ENCODE measurements at places on chromosomes 5 and 9. TPM values are rescaled to one million over a fixed set of nuclear protein-coding genes. Genes with fewer than 3 reads are reported as not detected.

ADGRV1 gene
- not detected for total RNA-seq

CD180 gene
- 1.6 TPM for total RNA-seq

PTPA gene
- 194 TPM for total RNA-seq

GRIN3A gene
- total RNA-seq, result 0.92 TPM

FREM1 gene
- total RNA-seq, result 2.9 TPM

FBXO38 gene
- total RNA-seq, result 32.8 TPM

HAVCR1 gene
- not detected for total RNA-seq

PCDHB6 gene
- 0.51 TPM for total RNA-seq

PTGS1 gene
- total RNA-seq, result 4.0 TPM

IL3 gene
- not detected for total RNA-seq

SHC3 gene
- 1.1 TPM for total RNA-seq

F2RL2 gene
- 0.14 TPM for total RNA-seq

TNC gene
- total RNA-seq, result 0.57 TPM

FIBCD1 gene
- 0.57 TPM for total RNA-seq

AGXT2 gene
- not detected for total RNA-seq

GLDC gene
- total RNA-seq, result not detected

CTSV gene
- not detected for total RNA-seq

DRD1 gene
- total RNA-seq, result not detected

ZMYND19 gene
- total RNA-seq, result 10.8 TPM

LRRC70 gene
- 1.0 TPM for total RNA-seq

CLIC3 gene
- total RNA-seq, result 1.1 TPM

LAMC3 gene
- total RNA-seq, result 0.22 TPM

N4BP3 gene
- total RNA-seq, result 2.9 TPM

TEX48 gene
- not detected for total RNA-seq

SPINK9 gene
- not detected for total RNA-seq

ZNF782 gene
- 3.1 TPM for total RNA-seq

C1QTNF3 gene
- total RNA-seq, result 0.60 TPM

ACER2 gene
- 3.2 TPM for total RNA-seq

DMRT3 gene
- total RNA-seq, result not detected

SLC6A18 gene
- total RNA-seq, result not detected

SLC34A1 gene
- total RNA-seq, result not detected

STKLD1 gene
- 0.27 TPM for total RNA-seq

HTR1A gene
- not detected for total RNA-seq

PRUNE2 gene
- total RNA-seq, result 1.9 TPM

PLPP7 gene
- 107 TPM for total RNA-seq

Measured in Right ventricle myocardium inferior (tissue), 1 donor.